ENCODE measurements at places on chromosomes 7 and 10.

DNA sequence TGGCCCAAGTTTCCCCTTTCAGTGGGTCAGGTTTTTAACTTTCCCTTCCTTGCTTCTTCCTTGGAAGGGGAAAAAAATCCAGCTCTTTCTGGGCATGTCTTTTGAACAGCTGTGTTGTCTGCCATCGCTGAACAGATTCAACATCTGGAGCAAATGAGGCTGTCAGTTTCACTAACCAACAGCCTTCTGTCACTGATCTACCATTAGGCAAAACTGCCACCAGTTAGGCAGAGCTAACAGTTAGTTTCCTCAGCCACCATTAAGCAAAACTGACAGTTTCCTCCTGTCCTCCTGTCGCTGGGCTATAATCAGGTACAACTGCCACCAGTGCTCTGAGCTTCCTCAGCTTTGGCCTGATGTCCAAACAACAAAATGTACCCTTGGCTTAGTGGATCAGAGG lies 81.9 kb downstream of the NPTX2 start:
- no peak for DNase-seq

DNA sequence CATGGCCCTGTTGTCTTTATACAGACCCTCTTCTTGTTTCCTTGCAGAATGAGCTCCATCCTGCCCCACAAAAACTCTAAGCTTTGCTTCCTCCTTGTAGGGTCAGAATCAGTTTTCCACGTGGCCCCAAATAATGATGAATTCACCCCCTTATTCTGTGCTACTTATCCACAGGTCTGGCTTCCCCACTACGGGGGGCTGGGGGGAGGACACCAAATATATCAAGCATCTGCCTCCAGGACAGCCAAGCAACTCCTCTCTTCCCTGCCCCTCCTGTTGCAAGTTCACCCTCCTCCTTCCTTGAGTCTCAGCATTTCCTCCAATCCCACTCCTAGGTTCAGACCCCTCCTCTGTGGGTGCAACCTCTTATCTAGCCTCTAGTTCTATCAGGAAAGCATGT lies 743.3 kb downstream of the GRID1 start:
- no peak for DNase-seq

- no peak for DNase-seq
These were observed 60.8 kb downstream of the RHOBTB1 start for GRCh38 chr10:60883187-60883586.

DNA sequence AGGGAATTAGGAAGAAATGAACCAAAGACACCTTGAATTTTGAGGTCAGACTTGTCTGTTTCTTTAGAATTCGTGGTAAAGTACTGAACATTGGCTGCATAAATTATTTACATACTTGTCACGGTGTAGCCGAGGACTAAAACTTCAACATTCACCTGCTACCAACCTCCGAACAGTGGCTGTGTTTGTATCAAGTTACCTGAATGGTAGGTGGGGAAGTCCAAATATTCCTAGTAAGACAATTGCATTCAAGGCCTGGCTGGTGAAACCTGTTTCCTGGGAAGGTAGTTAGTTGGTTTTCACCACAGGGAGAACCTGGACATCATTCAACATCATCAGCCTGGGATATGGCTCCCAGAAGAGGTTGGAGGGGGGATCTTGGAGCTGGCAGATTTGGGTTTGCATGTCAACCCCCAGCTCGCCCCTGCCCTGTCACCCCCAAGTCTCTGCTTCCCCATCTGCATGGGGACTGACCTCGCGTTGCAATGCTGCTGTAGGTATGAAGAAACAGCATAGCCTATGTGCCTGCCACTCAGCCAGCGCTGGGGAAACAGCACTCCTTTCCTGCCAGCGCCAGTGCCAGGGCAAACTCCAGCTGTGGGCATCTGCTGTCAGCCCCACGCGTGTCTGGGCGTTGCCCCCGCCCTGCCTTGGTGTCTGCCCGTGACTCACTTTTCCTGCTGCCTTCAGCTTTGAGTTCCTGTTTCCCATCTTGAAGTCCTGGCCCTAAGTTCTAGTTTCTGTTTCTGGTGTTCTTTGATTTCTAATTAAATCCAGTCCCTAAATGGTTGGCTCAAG lies 12.7 kb upstream of the LARP4B start:
- DNase-seq = peak; percentile 32

GRCh38 chr10:78542141-78542489 lies 508.5 kb downstream of the RPS24 start:
- DNase-seq = no peak
